ENCODE measurements at places on chromosomes 1 and 21.

DNA sequence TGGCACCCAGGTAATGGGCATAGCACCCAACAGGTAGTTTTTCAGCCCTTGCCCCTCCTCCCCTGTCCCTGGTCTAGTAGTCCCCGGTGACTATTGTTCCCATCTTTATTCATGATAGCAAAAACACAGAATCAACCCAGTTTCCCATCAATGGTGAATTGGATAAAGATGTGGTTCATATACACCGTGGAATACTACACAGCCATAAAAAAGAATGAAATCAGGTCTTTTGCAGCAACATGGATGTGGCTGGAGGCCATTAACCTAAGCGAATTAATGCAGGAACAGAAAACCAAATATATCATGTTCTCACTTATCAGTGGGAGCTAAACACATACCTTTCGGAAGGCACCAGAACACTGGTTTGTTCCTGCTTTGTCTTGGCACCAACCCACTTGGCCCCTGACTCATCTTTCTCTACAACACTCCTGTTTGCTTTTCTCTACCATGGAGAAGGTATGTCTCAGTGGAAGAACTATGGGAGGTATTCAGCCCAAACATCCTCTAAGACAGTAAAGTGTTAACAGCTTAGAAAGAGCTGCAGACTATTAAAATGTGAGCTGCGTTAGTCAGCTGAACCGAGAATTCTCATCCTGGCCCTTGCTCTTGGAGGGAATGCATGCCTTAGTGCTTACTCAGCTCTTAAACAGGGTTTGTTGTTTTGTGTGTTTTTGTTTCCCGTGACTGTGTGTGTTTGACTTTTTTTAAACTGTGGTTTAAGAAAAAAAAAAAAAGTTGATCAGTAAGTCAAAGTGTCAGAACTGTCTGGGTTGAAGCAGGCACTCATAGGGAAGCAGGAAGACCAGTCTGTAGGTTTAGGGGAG lies 203.0 kb downstream of the TOMM20 start:
- no peak for DNase-seq

- no peak for DNase-seq
These were observed 139.6 kb upstream of the WNT4 start for GRCh38 chr1:22282364-22282995.

GRCh38 chr1:161192476-161193465 lies 6.1 kb downstream of the ADAMTS4 start:
- DNase-seq = peak; percentile 90

DNA sequence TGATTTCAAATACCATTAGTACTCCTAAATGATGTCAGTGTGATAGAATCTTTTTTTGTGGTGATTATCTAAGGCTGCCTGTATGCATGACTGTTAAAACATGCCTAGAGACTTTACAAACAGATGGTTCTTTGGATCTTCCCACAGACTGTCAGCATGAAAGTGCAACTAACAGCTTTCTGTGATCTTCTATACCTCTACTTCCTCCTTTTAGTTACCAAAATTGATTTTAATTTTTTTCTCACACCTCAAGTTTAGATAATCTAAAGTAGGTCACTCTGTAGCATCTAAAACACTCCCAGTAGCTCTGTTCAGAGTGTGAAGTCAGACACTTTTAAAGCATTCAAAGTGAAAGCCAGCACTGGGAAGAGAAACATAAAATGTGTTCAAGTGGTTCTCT lies 534.5 kb downstream of the PTPRC start:
- DNase-seq = peak; percentile 90

GRCh38 chr1:197951617-197952175 lies 34.5 kb downstream of the LHX9 start:
- DNase-seq = no peak

DNA sequence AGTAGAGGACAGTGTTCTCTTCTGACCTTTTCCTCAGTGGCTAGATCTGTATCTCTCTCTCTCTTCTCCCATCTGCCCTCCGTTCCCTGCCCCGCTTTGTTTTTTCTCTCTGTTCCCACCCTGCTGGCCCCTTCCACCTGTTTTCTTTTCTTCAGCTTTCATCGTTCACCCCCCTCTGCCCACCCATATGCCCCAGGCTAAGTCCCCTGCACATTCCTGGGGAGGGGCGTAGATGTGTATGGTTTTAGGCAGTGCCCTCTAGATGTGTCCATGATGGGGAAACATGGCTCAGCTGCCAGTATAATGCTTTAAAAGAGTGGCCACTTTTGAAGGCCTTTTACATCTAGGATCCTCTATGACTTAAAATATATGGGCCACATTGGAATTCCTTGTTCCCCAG lies 13.6 kb downstream of the S100A11 start:
- DNase-seq = no peak

DNA sequence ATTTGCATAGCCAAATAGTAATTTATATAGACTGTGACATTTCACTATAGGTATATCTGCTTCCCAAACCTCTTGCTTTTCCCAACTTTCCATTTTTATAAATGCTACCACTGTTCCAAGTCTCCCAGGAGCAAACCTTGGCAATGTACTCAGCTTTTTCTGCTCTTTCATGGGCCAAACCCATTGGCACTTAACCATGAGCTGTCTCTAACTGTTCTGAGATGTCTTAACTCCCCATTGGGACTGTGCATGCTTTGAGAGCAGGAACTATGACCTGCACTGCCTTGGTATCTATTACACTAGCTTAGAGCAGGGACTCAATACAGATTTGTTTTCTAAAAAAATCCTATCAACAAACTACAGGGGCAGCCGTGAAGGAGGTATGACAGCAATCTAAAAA lies 22.5 kb upstream of the KHDRBS1 start:
- no peak for DNase-seq

DNA sequence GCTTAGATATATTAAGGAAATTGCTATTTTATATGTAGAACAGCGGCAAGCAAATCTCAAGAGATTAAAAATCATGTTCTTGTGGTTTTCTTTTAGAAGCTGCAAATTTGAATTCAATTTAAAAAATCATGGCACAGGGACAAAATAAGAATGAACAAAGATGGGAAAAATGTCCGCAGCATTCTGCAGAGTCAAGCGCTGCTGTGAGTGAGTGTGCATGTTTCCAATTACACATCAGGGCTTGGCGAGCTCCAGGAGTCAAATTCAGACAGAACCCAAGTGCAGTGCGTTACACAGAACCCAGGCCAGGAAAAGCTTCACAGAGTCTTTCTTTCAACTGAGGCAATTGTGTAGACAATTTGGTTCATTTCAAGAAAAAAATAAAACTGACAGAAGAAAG lies 33.3 kb upstream of the ERG start:
- DNase-seq = no peak

- DNase-seq = no peak
These were observed 2.4 kb downstream of the NECAP2 start for GRCh38 chr1:16442941-16443340.

DNA sequence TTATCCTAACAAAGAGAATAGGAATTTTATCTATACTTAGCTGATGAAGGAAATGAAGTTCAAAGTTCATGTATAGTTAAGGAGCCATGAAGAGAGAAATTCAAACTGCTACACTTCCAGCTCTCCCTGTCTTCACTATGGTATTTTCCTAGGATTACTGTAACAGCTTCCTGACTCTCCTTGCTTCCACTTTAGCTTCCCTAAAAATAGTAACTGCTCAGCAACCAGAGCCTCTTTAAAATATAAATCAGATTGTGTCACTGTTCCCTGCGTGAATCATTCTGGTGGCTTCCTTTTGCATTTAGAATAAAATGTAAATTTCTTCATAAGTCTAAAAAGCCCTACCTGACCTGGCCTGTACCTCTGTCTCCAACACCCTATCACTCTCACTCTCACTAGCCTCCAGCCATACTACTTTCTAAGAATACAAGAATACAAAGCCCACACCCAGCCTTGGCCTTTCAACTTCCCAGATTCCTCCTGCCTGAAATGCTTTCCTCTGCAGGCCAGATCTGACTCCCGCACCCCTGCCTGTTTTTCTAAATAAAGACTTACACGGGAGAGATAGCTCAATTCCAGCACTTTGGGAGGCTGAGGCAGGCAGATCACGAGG lies 30.5 kb downstream of the OR10J1 start:
- no peak for DNase-seq

DNA sequence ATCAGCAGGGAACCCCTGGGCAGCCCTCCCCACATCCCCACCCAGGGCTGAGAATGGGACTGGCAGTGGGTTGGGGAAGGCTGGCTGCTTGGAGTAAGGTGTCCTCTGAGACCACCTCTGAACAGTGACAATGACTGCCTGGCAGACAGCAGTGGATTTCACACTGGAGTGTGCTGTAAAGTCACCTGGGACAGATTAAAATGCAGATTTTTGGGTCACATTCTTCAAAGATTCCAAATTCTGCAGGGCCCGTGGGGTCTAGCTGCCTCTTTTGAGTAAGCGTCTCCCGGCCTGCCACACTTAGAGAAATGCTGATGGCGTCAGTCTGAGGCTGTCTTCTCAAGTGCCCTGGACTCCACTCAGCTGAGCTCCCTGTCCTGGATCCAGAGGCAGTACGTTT lies 164.5 kb downstream of the GRIK3 start:
- DNase-seq = no peak

GRCh38 chr1:156704166-156704711 lies 1.1 kb downstream of the CRABP2 start:
- DNase-seq = no peak

DNA sequence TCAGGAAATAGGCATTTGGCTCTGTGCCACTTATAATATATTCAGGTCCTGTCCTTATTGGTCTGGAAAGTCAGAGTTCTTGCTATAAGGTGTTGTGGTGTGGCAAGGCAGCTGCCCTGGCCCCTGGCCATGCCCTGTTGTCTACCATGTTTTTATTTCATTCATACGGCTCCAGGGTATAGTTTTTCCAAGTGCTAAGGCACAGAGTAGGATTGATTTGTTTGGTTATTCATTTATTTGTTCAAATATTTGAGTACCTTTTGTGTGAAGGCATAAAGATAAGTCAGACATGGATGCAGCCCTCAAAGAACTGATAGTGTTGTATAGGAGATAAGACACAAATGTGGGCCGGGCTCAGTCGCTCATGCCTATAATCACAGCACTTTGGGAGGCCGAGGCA lies 10.1 kb downstream of the ZBTB8B start:
- DNase-seq = no peak

DNA sequence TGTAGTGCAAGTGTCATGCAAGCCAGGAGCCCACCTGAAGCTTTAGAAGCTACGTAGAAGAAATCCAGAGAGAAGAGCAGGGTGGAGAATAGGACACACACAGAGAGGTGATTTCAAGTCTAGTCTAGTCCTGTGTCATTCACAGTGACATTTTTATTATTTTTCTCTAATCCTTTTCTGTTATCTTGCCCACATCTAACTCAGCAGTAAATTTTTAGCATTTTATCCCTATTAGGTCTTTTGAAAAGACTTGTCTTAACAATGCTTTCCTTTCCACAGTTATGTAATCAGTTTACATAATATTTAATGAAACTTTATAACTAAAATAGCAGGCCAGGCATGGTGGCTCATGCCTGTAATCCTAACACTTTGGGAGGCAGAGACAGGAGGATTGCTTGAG lies 198.6 kb downstream of the ADGRL2 start:
- DNase-seq = no peak

GRCh38 chr1:107534632-107535031 lies 393.8 kb downstream of the NTNG1 start:
- no peak for DNase-seq

DNA sequence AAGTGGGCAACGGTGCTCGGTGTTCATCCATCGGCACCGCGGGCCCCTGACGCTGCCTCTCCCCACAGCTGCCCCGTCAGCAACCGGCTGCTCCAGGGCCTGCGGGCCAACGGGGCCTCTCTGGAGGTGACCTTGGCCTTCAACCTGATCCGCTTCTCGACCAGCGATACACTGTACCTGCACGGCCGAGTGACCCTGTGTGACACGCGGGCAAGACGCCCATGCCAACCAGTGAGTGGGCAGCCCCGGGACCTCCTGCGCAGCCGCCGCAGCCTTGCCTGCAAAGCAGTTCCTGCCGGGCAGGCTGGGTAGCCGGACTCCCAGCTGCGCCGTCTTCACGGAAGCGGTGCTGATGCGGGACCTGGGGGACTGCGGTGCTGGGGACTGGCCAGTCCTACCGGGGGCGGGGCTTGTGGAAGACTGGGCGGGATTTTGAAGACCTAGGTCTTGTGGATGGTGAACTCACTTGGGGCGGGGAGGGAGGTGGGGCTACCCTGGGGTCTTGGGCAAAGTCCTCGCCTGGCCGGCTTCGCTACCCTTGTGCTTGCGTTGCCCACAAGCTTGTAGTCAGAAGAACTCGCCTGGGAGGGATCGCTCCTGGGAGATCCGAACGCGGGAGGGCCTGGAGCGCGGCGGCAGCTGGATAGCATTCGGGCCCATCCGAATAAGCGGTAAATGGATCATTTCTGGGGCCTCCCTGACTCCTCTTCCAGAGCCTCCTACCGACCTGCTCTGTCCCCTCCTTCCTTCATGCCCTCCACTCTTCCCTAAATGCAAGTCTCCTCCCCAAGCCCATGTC lies 8.8 kb upstream of the CEP85 start:
- DNase-seq = no peak

DNA sequence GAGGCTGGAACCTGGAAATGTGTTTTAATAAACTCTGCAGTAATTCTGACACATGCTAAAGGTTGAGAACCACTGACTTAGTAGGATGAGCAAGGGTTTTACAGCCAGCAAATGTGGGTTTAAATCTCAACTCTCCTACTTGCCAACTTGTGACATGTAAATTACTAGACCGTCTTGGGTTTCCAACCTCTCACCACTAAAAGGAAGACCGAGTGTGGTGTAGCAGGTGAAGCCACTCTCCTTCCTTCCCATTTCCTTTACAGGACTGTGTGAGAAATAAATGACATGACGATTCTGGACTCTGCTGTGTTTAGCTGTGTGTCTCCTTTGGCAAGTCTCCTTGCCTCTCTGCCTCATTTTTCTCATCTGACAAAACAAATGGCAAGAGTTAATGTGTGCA lies 49.5 kb upstream of the DNAJC6 start:
- DNase-seq = peak; percentile 22

- DNase-seq = no peak
These were observed 92.1 kb downstream of the MAB21L3 start for GRCh38 chr1:116203181-116203723.

GRCh38 chr1:24775916-24776315 lies 30.7 kb downstream of the CLIC4 start:
- DNase-seq = no peak

DNA sequence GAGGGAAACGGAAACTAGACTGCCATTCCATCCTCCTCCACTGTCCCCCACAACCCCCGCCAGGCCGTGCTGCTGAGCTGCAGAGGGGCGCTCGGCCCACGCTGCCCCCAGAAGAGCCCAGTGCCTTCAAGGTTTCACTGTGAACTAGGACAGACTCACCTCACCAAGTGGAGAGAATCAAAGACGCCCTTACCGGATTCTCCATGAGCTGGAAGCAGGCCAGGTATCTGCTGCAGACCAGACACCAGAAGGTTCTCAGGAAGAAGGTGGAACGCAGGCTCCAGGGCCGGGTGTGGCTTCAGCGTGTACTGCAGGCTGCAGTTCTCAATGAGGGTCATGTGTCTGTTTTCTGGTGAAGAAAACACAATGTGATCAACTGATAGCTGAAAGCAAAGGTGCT lies 30.6 kb downstream of the NPHP4 start:
- DNase-seq = no peak
